ENCODE measurements at places on chromosomes 2 and 18.

DNA sequence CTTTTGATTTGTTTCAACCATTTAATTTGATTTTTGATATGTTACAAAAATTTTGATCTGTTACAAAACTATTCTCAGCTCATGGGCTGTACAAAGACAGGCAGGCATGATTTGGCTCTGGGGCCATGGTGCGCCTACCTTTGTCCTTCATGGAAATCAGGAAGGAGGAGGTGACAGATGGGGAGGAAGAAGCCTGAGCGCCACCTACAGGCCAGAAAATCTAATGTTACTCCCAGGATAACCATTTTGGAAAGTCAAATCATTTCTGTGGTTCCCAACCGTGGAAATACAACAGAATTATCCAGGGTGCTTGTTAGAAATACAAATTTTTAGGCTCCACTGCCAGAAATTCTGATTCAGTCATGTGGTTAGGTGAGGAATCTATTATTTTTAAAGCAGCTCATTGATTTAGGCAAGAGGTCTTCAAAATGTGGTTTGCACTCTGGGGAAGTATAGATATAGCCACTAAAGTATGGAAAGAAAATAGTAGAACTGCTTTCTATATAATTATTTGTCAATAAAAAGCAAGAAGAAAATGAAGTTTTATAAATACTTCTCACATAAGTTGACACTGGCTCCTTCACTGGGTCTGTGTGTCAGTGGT is 93.9 kb downstream of the EVA1A start:
- DNase-seq: peak; percentile 22

DNA sequence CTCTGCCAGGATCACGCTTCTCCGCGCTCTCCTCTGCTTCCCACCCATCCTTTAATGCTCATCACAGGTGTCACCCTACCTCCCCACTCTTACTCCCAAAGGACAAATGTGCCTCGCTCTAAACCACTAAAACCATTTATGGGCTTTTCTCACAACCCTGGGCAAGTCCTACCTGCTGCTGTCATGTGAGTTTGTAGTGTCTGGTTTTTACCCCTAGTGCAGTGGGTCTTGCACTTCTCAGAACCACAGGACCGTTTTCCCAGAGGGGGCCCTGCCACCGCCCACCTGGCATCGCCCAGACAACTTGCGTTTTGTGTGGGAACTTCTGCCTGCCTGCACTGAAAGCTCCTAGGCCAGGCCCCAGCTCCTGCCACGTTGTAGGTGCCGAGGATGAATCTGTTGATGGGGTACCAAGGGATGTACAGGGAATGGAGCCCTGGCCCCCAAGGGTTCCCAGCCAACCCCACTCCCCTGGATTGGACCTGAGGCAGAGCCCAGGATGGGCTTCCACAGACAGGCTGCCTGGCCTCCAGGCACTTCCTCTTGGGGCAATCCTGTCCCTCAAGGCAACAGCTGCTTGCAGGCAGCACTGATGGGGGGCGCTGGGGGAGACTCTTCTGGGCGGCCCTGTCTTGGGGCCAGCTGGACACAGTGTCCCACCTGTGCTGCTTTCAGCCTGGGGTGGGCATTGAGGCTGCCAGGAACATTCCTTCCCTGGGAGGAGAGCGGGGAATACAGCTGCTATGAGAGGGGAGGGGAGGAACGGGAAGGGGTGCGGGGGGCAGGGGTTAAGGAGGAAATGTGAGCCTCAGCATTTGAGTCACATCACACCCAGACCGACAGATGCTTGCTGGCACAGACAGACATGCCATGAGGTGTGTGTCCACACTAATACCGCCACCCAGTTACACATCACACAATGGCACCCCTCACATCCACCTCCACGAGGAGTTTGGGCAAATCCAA is 176.3 kb downstream of the ZFP36L2 start:
- DNase-seq: peak; percentile 16

GRCh38 chr2:84879584-84880394 is 1.1 kb downstream of the TRABD2A start:
- no peak for DNase-seq

DNA sequence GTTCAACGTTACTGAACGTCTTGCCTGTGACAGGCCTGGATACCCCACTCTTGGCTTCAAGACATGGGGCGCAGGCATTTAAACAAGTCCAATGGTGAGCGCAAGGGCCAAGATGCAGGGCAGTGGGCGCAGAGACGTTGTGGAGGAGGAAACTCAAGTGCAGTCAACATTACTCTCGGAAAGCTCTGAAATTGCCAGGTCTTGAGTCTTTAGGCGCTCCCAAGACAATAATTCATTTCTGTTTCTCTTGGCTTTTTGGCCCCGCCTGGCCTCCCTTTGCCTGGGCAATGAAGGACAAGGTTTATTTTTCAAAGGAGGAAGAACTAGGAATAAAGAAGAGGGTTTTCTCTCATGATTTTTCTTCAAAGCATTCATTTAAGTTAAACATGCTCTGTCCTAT is 13.3 kb upstream of the TMEM214 start:
- no peak for DNase-seq

- no peak for DNase-seq
Measured at GRCh38 chr2:192315543-192315942, 120.8 kb upstream of the TMEFF2 start.

GRCh38 chr2:149768320-149768799 is 180.8 kb upstream of the MMADHC start:
- no peak for DNase-seq

GRCh38 chr2:108542071-108542470 is 7.8 kb downstream of the LIMS1 start:
- DNase-seq: no peak

DNA sequence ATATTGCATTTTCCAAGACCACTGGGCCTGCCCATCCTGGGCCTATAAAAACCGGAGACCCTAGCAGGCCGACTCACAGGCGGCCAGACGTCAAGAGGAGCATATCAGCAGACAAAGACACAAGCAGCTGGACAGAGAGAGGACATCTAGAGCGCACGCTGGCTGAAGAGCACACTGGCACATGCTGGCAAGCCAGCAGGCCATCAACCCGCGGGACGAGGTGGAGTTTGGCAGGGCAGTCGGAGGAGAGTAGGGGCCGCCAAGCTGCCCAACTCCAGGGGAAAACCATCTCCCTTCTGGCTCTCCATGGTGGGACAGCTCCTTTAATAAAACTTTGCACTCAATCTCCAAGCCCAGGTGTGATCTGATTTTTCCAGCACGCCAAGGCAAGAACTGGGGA is 36.6 kb upstream of the RAB27B start:
- no peak for DNase-seq

DNA sequence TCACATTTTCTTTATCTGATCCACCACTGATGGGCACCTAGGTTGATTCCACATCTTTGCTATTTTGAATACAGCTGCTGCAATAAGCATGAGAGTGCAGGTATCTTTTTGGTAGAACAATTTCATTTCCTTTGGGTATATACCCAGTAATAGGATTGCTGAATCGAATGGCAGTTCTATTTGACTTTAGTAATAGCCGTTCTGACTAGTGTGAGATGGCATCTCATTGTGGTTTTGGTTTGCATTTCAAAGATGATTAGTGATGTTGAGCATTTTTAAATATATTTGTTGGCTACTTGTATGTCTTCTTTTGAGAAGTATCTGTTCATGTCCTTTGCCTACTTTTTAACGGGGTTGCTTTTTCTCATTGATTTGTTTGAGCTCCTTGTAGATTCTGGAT is 72.3 kb downstream of the CCDC138 start:
- DNase-seq: no peak

DNA sequence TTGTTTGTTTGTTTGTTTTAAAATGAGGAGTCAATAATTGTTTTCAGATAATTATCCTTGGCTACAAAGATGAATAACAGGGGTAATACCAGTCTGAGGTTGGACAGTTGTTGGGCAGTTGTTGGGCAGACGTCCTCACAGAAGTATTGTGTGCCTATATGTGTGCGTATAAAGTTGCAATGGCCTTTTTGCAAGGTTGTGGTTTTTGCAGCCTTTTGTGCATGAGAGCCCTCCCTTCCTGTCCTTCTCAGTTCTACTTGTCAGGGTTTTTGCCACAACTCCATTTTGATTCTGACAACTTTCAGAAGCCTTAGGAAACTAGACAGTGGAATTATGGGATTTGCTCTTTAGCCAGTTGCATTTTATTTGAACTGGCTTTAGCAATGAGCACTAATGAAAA is 6.0 kb upstream of the STK39 start:
- no peak for DNase-seq

DNA sequence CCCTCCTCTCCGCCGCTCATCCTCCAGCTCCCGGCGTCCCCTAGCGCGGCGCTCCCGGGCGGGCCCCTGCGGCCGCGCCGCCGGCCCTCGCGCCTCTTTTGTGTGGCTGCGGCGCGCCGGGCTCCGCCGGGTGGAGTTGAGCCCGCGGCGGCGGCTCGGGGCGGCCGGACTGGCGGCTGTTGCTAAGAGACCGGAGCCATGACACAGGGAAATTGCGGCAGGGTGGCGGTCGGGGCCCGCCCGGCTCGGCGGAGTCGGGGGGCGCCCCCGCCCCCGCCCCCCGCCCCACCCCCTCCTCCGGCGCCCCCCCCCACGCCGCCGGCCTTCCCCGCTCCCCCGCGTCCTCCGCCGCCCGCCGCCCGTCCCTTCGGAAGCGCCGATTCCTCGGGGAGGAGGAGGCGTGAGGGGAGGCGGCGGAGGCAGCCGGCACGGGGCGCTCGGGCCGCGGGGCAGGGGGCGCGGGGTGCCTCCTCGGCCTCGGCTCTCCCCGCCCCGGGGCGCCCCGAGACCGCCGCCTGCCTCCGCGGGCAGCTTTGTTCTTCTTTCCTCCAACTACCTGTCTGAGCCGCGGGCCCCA is at the start of gene TMEM200C:
Gene TMEM200C (minus strand): TSS at position 224 of the 577 bp plus-strand sequence. CDS start 3,459 bp downstream, outside the sequence.
- no peak for DNase-seq

- DNase-seq: no peak
Measured at GRCh38 chr18:36378205-36378604, 80.7 kb downstream of the FHOD3 start.

DNA sequence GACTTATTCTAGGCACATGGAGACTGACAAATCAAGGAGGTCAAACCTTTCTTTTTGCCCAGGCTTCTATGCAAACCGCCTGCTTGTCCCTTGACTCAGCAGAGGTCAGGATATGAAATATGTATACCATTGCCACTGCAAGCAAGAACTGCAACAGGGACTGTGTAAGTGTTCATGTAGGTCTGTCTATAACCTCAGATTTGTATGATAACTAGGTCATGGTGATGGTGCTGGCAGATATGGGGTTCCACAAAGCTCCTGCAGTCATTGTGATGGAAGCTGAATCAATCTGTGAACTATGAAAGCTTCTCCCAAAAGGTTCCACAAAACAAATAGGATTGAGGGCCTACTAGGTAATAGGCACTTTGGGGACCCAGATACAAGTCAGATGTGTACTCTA is 316.3 kb downstream of the CLIP4 start:
- DNase-seq: no peak

DNA sequence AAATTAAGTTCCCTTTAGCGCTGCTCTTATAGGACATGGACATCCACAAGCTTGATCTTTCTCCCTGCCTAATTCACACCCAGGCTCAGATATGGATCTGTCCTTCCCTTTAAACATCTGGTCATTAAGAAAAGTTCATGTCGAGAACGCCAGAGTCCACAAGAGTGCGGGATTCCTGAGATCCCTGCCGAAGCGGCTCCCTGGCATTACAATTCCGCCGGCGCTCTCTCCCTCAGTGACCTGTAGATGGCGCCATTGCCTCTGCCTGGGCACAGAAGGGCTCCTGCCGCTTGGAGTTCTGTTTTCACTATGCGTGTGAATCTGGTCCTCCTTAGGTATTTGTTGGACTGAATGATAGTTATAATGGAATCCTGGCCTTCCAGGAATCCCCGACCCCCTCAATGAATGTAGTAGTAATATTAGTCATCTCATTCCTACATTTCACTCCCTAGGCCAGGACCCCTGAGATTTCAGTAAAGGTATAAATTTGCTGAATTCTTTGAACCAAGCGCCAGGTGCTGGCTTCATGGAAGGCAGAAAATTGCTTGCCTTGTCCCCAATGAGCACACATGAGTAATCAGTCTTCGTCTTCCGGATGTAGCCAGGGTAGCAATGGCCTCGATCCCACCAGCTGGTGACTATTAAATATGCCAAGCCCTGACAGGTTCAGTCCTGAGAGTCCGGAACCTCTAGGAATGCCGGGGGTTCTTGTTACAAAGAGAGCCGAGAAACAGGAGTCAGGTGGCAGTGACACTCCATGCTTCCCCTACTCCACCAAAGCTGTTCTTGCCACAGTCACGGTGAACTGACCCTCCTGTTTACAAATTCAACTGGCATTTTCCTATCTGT is 26.4 kb upstream of the CD207 start:
- DNase-seq: peak; percentile 40

DNA sequence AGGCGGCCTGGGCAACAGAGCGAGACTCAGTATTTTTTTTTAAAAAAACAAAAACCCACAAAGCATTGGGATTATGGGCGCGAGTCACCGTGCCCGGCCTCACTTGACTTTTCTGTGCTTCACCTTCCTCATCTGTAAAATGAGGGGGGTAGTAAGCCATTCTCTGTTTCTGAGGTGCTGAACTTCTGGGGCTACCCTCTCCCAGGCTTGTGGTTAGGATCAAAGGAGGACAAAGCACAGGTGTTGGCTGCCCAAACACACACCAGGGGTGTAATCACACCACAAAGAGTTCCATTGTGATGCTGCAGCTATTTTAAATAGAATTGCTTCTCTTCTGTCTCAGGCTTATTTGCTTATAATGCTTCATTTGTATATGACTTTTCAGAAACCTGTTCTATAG is 35.8 kb upstream of the INHBB start:
- DNase-seq: no peak

- DNase-seq: peak; percentile 29
Measured at GRCh38 chr18:22830511-22830910, 102.6 kb upstream of the RBBP8 start.

DNA sequence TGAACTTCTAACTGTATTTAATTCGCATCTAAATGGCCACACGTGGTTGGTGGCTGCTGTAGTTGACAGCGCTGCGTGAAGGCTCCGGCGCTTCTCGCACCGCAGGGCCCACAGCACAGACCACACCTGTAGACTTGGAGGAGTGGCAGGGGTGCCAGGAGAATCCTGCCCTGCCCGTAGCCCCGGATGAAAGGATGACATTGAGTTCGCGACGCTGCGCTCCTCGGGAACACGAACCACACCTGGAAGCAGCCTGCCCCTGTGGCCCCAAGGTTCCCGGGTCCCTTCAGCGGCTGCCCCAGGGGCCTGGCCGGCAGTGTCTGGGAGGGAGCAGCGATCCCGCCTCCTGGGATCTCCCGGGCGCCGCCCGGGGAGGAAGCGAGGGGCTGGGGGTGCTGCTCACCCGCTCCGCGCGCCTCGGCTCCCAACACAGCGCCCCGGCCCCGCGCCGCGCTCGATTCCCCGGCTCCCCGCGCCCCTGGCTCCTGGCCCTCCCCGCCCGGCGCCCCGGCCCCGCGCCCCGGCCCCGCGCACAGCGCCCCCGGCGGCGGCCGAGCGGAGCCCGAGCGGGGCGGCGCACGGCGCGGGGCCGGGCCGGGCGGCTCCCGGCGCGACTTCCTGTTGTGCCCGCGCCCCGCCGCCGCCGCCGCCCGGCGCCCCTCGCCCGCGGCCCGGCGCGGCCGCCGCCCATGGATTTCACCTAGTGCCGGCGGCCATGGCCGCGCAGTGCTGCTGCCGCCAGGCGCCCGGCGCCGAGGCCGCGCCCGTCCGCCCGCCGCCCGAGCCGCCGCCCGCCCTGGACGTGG is at the start of gene RNPEPL1:
Gene RNPEPL1 (plus strand): TSS at position 613 of the 806 bp plus-strand sequence. CDS start 103 bp downstream, at position 716.
- DNase-seq: peak; percentile 34
